ENCODE measurements at places on chromosomes 12 and 14. TPM values are rescaled to one million over a fixed set of nuclear protein-coding genes. Genes with fewer than 3 reads are reported as not detected.

PPM1H gene
- polyA plus RNA-seq = 22.0 TPM

GPR137C gene
- polyA plus RNA-seq = 27.9 TPM

CLEC4D gene
- not detected for polyA plus RNA-seq

TAS2R9 gene
- polyA plus RNA-seq = not detected

PDZRN4 gene
- 5.4 TPM for polyA plus RNA-seq

All from spinal cord (tissue), 10 donors.